ENCODE measurements at places on chromosomes 12 and 14.
A peak's percentile ranks its signal among the peaks of the same experiment; 100 is the strongest.

DNA sequence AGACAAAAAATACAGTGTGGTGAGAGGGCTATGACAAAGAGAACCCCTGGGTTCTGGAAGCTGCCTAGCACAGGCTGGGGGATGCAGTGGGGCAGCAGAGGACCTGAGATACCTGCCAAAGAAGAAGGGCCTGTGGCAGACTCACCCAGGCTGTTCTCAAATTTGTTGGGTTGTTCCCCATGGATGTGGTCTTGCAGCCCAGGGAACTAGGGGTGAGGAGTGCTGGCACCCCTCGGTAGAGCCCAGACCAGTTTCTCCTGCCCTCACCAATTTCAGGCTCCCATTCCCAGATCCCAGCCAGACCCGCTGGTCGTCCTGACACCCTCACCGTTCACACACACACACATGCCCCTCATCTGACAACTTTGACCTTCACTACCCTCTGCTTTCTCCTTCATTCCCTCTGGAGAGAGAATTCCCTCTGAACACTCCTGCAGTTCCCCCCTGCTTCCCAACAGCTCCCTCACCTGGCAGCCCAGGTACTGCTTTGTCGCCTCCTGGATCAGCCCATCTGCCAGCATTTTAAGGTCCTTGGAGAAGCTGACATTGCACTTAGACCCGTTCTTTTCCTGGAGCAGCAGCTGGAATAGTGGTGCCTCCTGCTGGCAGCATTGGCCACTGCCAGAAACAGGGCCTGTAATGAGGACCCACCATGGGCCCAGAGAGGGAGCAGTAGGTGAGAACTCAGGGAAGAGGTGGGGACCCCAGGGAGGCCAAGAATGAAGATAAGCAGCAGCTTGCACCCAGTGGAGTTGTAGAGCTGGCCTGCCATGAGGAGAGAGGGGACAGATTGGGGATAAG is 5.9 kb upstream of the GDF11 start:
- peak; percentile 63 for DNase-seq

- DNase-seq: no peak
These were observed 132.5 kb downstream of the KTN1 start for GRCh38 chr14:55712491-55712890.

- DNase-seq: no peak
These were observed 69.5 kb downstream of the SLC15A4 start for GRCh38 chr12:128754275-128754674.

DNA sequence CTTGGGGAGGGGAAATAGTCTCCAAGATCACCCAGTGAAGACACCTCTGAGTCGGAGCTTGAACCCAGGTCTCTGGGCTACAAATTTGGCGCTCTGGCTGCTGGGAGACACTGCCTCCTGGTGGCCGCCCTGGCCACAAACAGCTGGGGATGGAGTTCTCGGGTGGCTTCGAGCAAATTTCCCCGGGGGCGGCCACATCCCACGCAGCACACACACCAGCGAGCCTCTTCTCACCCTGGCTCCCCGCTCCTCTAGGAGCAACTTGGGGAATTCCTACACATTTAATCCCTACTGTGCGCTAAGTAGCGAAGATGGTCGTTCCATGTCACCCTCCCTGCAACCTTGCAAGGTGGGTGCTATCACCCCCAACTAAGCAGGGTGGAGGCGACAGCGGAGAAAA is 66.2 kb upstream of the BEGAIN start:
- DNase-seq: peak; percentile 36

- DNase-seq: no peak
These were observed 33.0 kb downstream of the BEGAIN start for GRCh38 chr14:100554082-100554677.

DNA sequence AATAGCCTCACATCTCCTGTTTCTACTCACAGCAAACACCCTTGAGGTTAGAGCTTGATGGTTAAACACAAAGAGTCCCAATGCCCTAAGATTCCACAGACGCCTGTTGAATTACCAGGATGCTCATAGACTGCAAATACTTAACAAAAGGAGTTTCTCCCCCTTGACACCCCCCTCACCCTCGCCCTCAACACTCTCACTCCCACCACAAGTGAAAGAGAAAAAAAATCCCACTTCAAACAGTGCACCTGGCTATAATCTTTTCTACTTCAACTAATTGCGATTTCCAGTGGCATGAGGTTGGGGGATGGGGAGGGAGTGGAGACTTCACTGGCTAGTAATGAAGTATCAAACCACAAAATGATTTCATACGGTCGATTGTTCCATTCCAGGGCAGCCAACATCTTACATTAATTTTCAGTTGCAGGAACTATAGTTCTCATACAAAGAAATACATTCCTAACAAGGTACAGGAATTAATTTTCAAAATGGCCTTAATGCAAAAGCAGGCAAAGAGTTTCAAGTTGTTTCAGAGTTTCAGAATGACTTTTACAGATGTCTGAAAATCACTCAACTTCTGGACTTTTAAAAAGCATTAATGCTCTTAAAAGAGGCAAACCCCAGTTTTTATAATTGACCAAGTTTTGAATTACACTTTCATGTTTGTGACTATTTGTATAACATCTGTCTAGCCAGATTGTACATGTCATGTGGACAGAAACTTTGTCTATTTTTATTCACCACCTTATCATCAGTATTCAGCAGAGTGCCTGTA is 390.7 kb downstream of the C12orf75 start:
- DNase-seq: no peak

- DNase-seq: peak; percentile 41
These were observed 345.9 kb downstream of the BCL11B start for GRCh38 chr14:98926146-98926545.

GRCh38 chr12:52038447-52038846 is 12.8 kb upstream of the NR4A1 start:
- DNase-seq: no peak

DNA sequence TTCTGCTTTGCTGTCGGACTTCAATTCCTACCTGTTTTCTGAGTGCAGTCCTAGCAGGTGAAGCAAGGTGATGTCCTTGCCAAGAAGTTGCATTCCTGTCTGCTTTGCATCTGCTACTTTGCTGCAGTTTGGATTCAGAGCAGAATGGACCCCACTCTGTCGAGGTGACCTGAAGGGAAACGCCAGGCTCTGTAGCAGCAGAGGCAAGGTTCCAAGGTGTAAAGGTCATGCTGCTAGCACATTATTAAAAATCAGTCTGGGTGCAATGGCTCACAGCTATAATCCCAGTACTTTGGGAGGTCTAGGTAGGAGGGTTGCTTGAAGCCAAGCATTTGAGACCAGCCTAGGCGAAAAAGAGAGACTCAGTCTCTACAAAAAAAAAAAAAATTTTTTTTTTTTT is 17.3 kb upstream of the ALDH2 start:
- DNase-seq: no peak

DNA sequence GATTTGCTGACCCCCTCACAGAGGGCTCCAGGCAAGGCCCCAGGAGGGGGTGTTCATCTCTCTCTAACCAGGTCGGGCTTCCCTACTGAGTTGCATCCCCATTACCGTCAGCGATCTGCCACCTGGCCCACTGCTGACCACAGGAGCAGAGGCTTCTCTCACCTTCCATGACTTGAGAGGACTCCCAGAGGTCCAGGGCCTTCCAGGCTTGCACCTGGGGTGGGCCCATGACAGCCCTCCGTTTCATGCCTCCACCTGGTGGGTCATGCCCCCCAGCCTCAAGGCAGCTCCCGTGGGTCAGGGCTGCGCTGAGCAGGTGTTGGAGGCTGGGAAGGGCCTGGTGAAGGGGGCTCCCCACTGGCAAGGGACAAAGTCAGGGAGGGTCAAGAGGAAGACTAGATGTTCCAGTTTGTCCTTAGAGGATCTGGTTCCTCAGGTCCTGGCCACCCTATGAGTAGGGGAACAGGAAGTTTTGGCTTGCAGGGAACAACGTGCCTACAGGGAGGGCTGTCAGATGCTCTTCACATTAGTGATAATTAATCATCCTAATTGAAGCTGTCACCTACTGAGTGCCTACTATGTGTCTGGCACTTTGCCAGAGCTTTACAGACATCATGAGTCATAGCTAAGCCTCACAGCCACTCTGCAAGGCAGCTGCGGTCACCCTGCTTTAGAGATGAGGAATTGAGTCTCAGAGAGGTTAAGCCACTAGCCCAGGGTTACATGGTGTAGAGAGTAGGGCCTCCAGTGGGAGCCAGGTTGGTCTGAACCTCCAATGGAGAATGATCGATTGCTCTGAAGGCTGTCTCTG is 13.8 kb downstream of the NFKBIA start:
- DNase-seq: peak; percentile 72
